ENCODE measurements at places on chromosomes 11 and 22.
A peak's percentile ranks its signal among the peaks of the same experiment; 100 is the strongest.

- no peak for DNase-seq
These were observed 301 bp upstream of the ADM2 start for GRCh38 chr22:50481045-50481439.

DNA sequence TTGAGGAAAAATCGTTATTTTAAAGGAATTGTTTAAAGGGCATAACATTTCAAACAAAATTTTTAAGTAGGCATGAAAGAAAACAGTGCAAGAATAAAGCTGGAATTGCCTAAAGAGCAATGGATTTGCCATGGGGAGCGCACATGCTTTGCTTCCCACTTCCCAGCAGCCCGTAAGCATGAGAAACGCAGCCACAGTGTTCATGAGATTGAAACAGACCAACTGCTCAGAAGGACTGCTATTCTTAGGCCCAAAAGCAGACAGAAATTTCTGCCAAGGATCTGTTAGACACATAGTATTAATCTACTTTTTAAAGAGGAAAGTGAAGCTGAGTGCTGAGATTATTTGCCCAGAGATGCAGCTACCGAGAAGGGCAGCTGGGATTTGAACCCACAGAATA is 34.2 kb upstream of the TSKU start:
- DNase-seq: no peak

DNA sequence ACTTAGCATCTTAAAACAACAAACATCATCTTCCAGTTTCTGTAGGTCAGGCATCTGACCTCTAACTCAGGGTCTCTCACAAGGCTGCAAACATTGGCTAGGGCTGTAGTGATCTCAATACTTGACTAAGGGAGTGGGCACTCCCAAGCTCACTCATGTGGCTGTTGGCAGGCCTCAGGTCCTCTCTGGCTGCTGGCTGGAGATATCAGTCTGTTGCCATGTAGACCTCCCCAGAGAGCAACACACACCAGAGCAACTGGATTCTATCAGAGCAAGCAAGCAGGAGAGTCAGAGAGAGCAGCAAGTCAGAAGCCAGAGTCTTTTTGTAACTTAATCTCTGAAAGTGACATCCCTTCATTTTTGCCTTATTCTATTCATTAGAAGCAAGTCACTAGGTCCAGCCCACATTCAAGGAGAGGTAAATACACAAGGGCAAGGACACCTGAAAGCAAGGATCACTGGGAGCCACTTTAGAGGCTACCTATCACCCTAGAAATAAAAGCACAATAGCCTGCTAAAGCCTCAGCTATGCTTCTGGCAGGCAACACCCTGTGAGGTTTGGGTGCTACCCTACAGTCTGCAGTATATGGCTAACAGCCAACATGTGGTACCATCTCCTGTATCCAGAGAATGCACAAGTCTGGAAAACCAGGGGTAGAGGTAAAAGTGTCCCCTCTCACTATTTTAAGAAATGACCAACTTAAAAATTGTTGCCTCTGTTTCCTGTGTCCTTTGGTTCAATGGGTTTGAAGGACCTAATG is 33.5 kb upstream of the CD44 start:
- no peak for DNase-seq

- no peak for DNase-seq
These were observed 39.4 kb upstream of the TSPAN18 start for GRCh38 chr11:44687388-44687787.

- no peak for DNase-seq
These were observed 78.9 kb upstream of the CRYBB3 start for GRCh38 chr22:25120761-25121212.

DNA sequence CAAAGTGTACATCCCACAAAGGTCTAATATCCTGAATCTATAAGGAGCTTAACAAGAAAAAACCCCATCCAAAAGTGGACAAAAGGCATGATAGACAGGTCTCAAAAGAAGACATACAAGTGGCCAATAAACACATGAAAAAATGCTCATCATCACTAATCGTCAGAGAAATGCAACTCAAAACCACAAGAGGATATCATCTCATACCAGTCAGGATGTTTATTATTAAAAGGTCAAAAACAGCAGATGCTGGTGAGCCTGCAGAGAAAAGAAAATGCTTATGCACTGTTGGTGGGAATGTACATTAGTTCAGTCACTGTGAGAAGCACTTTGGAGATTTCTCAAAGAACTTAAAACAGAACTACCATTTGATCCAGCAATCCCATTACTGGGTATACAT is 12.7 kb downstream of the LGALS12 start:
- no peak for DNase-seq

DNA sequence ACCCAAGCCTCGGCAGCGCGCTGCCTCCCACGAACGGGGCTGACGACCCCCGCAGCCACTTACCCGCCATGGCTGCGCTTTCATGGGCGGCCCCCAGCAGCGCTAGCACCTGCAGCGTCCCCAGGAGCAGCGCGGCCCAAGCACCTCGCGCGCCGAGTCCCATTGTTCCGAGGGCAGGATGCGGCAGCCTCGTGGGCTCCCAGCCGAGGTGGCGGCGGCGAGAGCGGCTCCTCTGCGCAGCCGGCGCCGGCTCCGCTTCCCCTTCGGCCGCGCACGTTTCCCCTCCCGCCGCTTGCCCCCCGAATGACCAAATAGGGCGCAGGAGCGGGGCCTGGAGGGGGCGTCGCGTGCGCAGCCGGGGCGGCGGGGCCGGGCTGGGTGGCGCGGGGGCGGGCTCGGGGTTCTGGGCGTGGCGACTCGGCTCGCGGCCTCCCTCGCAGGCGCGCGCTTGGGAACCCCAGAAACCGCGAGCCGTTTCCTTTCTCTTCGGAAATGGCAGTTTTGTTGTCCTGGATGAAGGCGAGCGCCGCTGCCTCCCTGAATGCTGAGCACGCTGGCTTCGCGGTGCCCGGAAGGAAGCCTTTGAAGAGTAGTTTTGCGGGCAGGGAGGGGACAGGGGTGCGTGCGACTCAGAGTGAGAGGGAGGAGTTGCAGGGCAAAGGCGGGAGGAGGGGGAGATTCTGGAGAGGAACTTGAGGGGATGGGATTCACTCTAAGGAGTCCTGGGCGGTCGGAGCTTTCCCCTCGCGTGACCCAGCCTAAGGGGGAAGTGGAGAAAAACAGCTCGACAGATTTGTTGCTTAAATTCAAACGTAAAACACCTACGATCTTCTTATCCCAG is at the start of gene TMEM123:
Gene TMEM123, minus strand, starts transcription at position 305 of the 841 bp plus-strand sequence. Its CDS starts 142 bp downstream, at position 163.
- peak; percentile 82 for DNase-seq

DNA sequence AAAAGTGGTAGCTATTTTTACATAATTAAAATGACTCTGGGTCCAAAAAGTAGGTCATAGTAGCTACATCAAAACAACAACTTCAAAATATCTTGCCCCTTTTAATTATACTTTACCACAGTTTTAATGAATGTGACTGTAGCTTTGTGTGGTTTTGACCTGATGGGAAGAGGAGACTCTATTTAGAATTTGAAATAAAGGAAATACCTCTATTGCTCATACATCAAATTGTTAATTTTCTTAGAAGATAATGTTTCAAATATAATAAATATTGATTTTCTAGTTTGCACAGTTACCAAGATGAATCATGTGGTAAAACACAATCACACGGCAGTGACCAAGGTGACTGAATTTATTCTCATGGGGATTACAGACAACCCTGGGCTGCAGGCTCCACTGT is at the start of gene OR8K1:
Gene OR8K1, plus strand, starts transcription at position 301 of the 400 bp plus-strand sequence. Its CDS starts 0 bp downstream, at position 301.
- no peak for DNase-seq

DNA sequence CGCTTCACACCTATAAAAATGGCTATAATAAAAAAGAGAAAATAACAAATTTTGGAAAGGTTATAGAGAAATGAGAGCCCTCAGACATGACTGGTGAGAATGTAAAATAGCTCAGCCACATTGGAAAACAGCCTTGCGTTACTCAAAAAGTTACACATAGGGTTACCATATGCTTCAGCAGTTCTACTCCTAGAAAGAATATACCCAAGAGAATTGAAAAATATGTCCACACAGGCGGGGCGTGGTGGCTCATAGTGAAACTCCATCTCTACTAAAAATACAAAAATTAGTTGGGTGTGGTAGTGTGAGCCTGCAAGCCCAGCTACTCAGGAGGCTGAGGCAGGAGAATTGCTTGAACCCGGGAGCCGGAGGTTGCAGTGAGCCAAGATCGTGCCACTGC is 7.6 kb upstream of the JHY start:
- DNase-seq: no peak

DNA sequence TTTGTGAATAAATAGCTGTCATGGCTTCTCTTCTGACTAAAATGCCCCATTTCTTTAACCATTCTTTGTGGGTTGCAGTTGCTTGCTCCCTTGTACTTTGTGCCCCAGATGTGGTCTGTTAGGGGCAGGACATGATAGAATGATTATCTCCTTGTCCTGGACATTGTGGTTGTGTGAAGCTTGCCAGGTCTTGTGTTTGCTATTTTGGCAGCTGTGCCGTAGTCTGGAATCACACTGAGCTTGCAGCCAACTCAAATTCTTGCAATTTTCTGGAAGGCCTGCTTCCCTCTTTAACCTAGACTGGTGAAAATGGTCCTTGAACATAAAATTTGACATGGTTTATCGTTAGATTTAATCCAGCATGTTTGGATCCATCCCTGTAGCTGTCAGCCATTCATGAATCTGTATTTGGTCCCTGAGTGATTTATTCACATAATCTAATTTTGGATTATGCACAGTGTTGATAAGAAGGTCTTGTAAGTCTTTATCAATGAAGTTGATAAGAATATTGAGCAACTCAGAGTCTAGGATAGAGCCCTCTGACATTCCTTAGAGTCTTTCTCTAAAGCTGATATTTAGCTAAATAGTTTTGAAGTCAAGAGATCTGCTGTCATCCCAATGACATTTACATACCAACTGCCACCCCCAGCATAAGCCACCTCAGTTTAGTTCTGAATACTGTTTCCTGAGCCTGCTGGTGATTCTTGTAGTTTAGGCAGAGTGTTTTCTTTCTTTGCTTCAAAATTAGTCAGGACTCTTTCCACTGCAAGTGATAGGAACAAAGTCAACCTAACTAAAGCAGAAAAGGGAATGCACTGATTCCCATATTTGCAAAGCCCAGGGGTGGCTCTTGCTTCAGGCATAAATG is 9.8 kb downstream of the SPON1 start:
- no peak for DNase-seq

GRCh38 chr11:134356656-134357544 is 25.1 kb downstream of the GLB1L2 start:
- DNase-seq: no peak

- no peak for DNase-seq
These were observed 189.6 kb upstream of the CCDC90B start for GRCh38 chr11:83475760-83476159.

DNA sequence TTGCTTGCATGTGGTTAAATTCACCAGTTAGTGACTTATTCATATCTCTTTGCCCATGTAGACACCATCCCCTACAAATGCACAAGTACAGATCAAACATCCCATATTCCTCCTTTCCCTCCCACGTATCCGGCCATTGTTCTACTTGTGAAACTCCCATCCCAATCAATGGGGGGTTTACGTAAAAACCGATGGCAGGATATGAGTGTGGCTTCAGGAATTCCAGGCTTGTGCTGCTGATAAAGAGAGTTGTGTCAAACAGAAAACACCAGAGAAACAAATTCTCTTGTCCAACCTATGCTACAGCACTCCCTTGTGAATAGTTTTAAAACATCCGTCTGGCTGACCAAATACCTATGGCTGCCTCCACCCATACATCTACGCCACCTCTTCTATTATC is 15.5 kb downstream of the FLI1 start:
- no peak for DNase-seq

- DNase-seq: no peak
These were observed 14.0 kb upstream of the DGCR8 start for GRCh38 chr22:20065896-20066616.

GRCh38 chr11:66068923-66069714 is 953 bp upstream of the PACS1 start:
- DNase-seq: no peak

DNA sequence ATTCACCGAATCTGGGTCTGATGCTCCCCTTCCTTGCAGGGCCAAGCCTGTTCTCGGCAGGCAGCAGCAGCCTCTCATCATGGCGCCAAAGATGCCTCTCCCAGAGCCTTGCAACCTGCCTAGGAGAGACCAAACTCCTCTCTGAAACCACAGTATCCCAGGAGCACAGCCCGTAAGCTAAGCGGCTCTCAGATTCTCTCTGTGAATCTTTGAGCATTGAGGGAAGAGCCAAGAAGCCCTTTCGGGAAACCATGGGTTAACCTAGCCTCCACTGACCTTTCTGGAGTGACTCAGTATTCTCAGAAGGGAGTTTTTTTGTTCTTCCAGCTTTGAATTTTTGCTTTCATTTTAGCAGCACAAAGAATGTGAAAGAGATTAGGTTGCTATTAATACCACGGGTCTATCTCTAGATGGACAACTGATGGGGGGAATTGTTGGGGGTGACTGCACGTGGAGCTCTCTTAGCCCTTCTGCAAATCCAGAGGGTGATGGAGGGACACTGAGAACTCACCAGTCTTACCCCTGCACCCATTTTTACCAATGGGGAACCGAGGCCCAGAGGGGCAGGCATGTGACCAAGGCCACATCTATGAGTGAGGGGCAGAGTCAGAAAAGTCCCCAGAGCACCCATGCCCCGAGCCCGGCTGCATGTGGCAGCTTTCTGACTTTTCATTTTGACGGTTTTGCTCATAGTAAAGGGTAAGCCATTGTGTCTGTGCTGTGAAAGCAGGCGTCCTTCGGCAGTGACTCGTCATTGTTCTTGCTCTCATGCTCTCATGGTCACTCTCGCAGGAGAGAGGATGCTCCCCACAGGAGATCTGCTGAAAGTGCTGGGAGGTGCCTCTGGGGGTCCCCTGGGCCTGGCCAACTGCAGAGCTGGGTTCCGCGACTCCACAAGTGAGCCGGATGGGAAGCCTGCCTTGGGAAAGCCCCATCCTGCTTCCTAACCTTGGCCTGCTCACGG is 36.0 kb downstream of the IRAG1 start:
- no peak for DNase-seq

GRCh38 chr22:46088541-46089311 is 61.6 kb upstream of the PPARA start:
- DNase-seq: no peak

DNA sequence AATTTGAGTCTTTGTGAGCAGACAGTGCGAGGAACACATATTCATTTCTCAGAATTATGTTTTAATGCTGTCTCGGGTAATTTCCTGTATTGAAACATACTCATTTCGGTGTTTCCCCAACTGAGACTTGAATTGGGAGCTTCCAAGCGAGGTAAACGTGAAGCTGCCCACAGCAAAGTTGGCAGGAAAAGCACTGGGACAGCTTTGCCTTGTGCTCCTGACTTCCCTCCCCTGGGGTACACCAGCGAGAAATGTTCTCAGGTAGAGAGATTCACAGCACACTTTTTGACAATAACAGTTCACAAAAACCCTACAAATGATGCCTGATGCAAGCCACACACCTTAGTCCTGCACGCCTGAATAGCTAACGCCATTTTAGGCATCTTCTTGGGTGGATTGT is 3.1 kb downstream of the HTR3B start:
- no peak for DNase-seq

- DNase-seq: no peak
These were observed 39.4 kb downstream of the CEP57 start for GRCh38 chr11:95829580-95830259.

- DNase-seq: no peak
These were observed 32.9 kb upstream of the SMIM38 start for GRCh38 chr11:69122630-69123431.

DNA sequence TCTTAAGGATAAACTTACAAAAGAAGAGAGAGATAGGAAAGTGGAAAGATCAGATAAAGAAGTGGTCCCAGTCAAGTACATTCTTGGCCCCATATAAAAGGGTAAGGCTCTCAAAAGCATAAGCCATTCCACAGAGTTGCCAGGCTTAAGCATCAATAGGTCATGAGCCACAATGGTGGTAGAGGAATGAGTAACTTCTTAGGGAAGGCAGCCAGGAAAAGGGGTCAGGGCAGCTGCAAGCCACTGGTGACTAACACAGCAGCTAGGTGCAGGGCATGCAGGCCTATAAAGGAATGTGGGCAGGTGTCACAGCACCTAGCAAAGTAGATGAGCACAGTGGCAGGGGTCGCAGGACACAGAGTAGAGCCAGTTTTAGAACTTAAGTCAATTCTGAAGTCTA is 302.6 kb upstream of the FAT3 start:
- no peak for DNase-seq

Measured in stimulated activated CD8-positive, alpha-beta memory T cell treated with anti-CD3 and anti-CD28 coated beads, Interleukin-7, amount 100 ng/mL, for 1 hour (primary cell).